ENCODE measurements at places on chromosomes 2 and 18. TPM values are rescaled to one million over a fixed set of nuclear protein-coding genes. Genes with fewer than 3 reads are reported as not detected.

REG3G gene
- not detected for total RNA-seq

PRSS56 gene
- total RNA-seq: not detected

- DNase-seq: no peak
Measured at GRCh38 chr2:71786291-71787107, 333.1 kb downstream of the DYSF start.

GRCh38 chr18:63617049-63617914 lies 26.8 kb downstream of the SERPINB4 start:
- DNase-seq: no peak

- no peak for DNase-seq
Measured at GRCh38 chr2:238912916-238913875, 65.3 kb downstream of the TWIST2 start.

GRCh38 chr18:79680100-79680879 lies 687 bp downstream of the CTDP1 start:
- peak; percentile 58 for DNase-seq

SCYGR4 gene
- total RNA-seq: not detected

DNA sequence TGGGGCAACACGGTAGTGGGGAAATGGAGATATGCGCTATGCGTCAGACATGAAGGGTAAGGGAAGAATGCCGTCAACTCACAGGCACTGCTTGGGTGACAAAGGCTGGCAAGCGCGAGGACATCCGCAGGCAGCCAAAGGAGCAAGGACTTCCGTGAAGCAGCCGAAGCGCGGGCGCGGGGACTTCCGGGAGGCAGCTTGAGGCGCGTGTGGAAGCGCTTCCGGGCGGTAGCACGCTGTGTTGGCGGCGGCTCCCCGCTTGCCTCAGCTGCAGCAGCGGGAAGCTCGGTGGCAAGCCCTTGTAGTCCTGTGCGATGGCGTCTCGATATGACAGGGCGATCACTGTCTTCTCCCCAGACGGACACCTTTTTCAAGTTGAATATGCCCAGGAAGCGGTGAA lies at the start of gene PSMA8:
Gene PSMA8, plus strand, starts transcription at position 218 of the 400 bp plus-strand sequence. Its CDS starts 97 bp downstream, at position 315.
- DNase-seq: no peak

ANKZF1 gene
- total RNA-seq: 16.8 TPM

DNA sequence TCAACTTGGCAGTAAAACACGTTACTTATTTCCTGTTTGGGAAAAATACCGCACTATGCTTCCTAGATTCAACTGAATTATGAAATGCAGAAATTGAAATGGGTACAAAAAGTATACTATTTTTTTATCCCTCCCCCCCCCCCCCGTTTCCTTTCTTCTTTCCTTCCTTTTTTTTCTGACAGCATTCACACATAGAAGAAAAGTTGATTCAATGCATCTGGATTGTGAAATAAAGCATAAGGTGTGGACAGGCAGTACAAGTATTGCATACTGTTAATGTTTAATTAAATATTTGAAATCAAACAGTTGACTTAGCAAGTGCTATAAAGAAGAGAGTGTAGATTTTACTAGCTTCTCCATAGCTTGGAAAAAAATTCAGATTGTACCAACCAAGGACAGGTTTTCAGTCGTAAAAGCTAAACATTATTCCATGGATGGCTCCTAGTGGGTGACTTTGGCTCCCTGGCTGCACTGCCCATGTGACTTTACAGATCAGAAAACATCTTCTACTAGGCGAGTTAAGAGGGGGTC lies 21.6 kb upstream of the AGFG1 start:
- DNase-seq: no peak

CPO gene
- not detected for total RNA-seq

DNA sequence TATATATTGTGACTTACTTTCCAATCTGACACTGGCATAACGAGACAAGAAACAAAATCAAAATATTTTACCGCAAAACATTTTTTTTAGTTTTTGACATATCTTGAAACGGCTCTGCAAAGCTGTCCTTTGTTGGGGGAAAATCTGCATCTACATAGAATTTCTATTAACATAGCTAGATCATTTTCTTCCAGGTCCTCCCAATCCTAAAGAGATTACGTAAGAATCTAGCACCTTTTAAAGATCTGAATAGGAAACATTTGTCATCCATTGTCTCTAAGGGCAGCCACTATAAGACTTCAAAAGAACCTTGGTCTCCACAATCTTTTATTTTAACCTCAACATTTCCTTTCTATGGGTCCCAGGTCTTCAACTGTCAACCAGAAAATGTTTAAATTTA lies 1.2 kb upstream of the MFF start:
- no peak for DNase-seq

GRCh38 chr2:45806563-45807358 lies 155.3 kb downstream of the PRKCE start:
- DNase-seq: no peak

ITGB6 gene
- 1.6 TPM for total RNA-seq

GRCh38 chr18:62080172-62080900 lies 106.5 kb downstream of the PIGN start:
- DNase-seq: no peak

GPR75 gene
- total RNA-seq: 1.0 TPM

GRCh38 chr2:216632952-216633615 lies at the start of gene IGFBP2:
TSS of gene IGFBP2 (plus strand) at chr2:216633420. CDS start at chr2:216633524, 104 bp downstream.
- DNase-seq: no peak

- DNase-seq: no peak
Measured at GRCh38 chr2:96111257-96111640, 5.1 kb downstream of the ADRA2B start.

DNA sequence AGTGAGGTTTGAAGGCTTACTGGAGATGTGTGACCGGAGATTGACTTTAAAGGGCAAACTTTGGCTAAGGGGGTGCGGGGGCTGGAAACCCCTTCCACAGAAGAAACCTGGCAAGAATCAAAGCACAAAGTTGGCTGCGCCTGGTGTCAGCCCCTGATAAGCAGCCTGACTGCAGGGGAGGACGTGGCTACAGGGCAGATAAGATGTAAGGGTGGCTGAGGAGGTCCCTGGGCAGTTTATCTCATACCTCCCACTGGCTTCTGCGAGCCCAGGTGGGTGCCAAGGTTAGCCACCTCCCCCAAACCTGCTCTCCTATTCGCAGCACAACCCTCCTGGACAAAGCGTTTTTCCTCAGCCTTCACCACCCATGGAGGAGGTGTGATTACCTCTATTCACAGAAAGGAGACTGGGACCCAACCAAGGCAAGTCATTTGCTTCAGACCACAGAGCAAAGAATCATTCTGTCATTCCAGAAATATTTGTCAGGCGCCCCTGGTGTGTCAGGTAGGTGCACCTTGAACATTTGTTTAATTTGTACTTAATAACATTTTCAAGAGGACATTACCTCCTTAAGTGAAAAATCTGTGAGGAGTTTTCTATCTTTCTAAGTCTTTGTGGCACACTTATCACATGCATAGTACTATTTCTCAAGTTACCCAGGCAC lies 73.1 kb upstream of the IL1R1 start:
- DNase-seq: no peak

DNA sequence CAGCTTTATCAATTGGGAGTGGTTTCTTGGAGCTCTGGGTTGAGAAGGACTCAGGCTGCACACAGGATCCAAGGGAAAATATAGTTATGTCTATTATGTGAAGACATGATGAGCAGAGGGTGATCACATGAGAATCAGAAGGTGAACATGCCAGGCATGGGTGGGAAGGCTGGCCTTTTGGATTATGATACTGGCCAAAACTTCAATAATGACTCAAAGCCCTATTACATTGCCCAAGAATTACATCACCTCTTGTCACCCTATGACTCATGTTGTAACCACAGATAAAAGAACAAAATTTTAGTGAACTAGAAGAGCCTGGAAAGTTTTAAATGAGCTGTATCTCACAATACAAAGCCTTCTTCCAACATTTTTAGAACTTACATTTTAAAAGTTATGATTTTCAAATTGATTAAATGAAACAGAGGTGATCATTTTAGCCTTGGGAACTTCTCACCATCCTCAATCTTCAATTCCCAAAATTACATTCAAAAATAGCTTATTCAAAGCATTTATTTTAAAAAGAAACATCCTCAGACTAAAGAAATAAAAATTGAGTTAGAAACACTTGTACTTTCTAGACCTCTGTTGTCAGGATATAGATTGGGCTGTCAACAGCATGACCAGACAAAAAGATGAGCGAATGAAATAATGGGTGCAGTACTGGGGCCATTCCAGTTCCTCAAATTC lies 428.3 kb downstream of the MBD2 start:
- peak; percentile 76 for DNase-seq

DNA sequence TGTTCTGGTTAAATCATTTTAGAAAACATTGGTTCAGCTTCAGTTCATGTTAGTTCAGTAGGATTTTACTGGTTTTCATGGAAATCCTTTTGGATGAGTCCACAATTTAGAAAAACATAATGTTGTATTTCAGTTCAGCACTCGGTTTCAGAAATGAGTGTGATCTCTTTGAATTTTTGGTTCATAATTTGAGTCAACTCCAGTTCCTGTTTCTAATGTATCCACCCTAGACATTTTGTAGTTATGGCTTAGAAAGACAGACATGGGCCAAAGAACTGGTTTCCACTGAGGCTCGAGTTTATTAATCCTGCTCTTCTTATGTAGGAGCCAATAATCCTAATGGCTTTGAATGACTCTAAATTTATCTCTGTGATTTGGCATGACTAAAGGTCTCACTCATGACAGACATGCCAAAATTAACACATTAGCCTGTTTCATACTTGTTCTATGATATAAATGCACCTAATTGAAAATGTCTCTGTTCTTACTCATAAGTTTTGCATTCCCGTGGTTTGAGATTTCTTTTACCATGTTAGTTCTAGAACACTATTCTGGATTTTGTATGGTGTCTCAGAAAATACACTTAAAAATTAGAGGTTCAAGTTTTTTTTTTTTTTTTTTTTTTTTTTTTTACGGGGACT lies 82.3 kb upstream of the SPRED2 start:
- peak; percentile 44 for DNase-seq

ACMSD gene
- not detected for total RNA-seq

DNA sequence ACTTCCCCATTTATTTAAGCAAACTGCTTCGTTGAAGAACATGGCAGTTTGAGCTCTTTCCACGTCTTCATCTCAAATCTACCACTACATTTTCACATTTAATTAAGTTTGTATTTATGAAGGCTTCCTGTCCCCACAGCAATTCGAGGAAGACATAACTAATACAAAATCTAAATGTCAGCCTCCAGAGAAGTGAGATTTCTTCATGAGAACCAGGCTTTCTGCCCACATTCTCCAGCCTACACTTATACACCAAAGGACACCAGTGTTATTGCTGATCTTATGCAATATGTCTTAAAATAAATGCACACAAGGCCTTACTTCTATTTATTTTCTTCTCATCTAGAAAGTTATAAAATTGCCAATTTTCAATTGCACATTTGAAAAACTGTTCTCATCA lies 1209.3 kb upstream of the FAM98A start:
- DNase-seq: no peak

RAD51AP2 gene
- not detected for total RNA-seq

STAT4 gene
- total RNA-seq: 0.37 TPM

DNA sequence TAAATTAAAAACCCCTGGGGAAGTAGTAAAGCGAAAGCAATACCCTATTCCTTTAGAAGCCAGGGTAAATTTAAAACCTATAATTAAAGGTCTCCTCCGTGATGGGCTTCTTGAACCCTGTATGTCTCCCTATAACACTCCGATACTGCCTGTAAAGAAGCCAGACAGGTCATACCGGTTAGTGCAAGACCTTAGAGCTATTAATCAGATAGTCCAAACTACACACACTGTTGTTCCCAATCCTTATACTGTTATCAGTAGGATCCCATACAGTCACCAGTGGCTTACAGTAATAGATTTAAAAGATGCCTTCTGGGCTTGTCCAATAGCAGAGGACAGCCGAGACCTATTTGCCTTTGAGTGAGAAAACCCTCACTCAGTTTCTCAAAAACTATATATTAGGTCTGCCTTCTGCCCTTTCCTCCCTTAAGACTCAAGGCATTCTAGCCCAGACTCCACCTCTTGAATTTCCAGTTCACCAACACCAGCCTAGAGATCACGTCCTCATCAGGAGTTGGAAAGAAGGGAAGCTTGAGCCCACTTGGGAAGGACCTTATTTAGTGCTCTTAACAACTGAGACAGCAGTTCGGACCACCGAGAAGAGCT lies 12.4 kb upstream of the SAP130 start:
- no peak for DNase-seq

GRCh38 chr2:215535741-215536140 lies 99.9 kb upstream of the FN1 start:
- DNase-seq: peak; percentile 28

DNA sequence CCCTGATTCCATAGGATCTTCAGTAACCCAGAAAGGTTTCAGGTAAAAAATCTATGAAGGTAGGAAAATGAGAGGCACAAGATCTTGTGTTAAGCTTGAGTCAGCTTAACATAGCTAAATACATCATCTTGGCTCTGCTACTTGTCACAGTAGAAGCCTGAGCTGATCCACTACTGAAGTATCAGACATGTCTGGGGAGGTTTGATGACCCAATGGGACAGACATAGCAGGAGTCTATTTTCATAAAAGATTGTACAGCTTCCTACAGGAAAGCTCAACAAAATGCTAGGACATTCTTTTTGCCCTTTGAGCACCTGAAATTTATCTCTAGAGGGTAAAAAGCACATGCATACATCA lies 84.3 kb upstream of the FSHR start:
- DNase-seq: no peak

DNA sequence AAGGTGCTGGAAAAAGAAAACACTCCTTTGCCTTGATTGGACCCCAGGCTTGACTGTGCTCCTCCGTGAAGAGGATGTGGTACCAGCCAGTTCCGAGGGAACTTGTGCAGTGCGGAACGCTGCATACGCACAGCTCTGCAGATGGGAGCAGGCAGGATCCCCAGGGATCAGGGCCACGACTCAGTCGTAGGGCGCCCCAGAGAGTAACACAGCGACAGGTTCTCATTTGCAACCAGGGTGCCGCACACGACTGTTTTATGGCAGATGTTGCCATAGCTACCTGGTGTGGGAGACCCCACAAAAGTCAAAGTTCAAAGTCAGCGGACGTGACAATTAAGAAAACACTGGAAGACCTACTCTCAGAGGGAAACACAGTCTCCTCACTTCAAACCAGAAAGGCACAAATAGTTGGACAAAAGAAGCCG lies 779 bp downstream of the MALL start:
- DNase-seq: peak; percentile 25

DNA sequence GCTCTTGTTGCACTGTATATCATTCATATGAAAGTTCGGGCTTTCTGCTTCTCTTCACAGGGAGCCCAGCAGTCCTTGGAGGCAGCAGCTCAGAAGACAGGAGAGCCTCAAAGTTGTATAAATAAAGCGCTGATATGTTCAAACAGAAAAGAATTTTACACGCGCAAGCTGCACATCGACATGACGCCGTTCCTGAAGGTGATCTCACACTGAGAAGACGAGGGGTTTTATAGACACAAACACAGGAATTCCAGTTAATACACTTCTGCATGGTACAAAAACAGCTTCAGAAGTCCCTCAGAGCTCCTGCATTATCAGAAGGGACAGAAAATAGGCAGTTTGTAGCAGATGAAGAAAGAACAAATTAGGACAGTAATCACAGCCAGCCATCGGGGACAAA lies 81.6 kb downstream of the KIAA2012 start:
- DNase-seq: no peak

GRCh38 chr2:66494708-66495107 lies 59.8 kb downstream of the MEIS1 start:
- peak; percentile 78 for DNase-seq

GRCh38 chr2:142380372-142380771 lies 249.6 kb upstream of the LRP1B start:
- no peak for DNase-seq

GRCh38 chr2:62054916-62055450 lies 140.9 kb upstream of the B3GNT2 start:
- no peak for DNase-seq
